ENCODE measurements at places on chromosomes 1 and 21. TPM values are rescaled to one million over a fixed set of nuclear protein-coding genes. Genes with fewer than 3 reads are reported as not detected.

The TMEM35B gene
- 22.1 TPM for total RNA-seq

The PLEKHN1 gene
- total RNA-seq, result 1.7 TPM

The LCE1F gene
- not detected for total RNA-seq

The BATF3 gene
- total RNA-seq, result 89.8 TPM

The MAP1LC3C gene
- not detected for total RNA-seq

- DNase-seq, result no peak
These were observed 44.1 kb upstream of the ARHGEF16 start for GRCh38 chr1:3410142-3410925.

DNA sequence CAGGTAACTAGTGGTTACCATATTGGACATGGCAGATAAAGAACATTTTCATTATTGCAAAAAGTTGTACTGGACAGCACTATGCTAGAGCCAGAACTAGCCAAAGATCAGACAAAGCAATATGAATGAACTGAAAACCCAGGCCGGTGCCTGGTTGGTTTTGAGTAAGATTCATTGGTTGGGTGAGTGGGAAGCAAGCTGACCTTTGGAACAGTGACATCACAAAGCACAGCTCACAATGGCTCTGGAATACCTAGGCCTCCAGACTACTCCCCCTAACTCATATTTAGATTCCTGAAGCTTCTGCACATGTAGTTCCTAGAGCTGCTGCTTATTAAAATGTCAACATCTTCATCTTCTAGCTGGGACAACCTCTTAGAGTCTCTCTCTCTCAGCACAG, at the start of gene TMCO2:
TMCO2 (plus strand) TSS at position 283 of the 400 bp plus-strand sequence; CDS start at position 340, 57 bp downstream.
- DNase-seq, result no peak

DNA sequence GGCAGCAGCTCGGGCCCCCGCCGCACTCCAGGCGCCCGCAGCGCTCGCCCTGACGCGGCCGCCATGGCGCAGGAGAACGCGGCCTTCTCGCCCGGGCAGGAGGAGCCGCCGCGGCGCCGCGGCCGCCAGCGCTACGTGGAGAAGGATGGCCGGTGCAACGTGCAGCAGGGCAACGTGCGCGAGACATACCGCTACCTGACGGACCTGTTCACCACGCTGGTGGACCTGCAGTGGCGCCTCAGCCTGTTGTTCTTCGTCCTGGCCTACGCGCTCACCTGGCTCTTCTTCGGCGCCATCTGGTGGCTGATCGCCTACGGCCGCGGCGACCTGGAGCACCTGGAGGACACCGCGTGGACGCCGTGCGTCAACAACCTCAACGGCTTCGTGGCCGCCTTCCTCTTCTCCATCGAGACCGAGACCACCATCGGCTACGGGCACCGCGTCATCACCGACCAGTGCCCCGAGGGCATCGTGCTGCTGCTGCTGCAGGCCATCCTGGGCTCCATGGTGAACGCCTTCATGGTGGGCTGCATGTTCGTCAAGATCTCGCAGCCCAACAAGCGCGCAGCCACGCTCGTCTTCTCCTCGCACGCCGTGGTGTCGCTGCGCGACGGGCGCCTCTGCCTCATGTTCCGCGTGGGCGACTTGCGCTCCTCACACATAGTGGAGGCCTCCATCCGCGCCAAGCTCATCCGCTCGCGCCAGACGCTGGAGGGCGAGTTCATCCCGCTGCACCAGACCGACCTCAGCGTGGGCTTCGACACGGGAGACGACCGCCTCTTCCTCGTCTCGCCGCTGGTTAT, 2.8 kb downstream of the KCNJ9 start:
- DNase-seq, result peak; percentile 64

DNA sequence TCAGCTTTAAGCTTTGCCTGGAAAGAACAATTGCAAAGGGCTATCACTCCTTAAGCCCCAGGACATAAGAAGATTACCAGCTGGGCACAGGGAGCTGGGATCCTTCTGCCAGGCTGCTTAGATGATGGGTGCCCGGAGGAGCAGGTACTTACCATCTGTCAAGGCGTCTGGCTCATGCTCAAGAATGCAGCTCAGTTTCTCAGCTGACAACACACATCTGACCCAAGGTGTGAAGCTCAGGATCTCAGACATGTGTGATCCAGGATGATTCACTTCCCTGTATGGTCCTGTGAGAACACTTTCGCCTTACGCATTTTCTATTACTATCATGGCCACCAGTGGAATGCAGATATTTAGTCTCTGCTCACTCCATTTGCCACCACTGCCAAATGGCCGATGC, 14.7 kb upstream of the DISC1 start:
- no peak for DNase-seq

- peak; percentile 53 for DNase-seq
These were observed 51.9 kb downstream of the AGPAT3 start for GRCh38 chr21:43916691-43917514.

DNA sequence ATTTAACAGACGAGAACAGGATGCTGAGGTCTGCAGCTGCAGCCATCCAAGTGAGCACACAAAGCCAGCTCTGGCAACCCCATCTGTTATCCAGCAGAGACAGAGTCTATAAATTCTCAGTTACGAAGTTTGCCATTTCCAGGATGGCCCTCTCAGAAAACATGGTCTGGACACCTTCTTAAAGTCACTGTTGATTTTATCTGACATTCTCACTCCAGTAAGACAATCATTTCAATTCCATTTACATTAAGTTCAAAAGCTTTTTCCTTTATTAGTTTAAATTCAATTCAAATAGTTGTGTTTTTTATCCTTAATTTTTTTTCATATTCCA, 125.5 kb downstream of the DMRTB1 start:
- no peak for DNase-seq

- DNase-seq, result no peak
These were observed 14.0 kb downstream of the SLC66A1 start for GRCh38 chr1:19325958-19326747.

All from activated T-helper 1 cell treated with anti-CD3 and anti-CD28 coated beads, Interleukin-12 subunit alpha, Interleukin-12 subunit beta, Interleukin-2, Interleukin-4 antibody, amounts not matched to agents 30 ng/mL and 10 ng/mL and 1 ng/mL, durations not matched to agents 14 hours and 24 hours and 36 hours (primary cell).